ENCODE measurements at places on chromosomes 3 and 15.

GRCh38 chr3:184328516-184328915 is 8.9 kb upstream of the FAM131A start:
- no peaks in the 10 kb centered on the region for H3K27me3 ChIP-seq
- H3K27ac ChIP-seq, result no peak overlapping the region
- no peak overlapping the region for H3K4me3 ChIP-seq
- H3K4me1 ChIP-seq, result no peaks in the 10 kb centered on the region
- H3K36me3 ChIP-seq, result peaks cover 97% of the 10 kb centered on the region

- H3K27ac ChIP-seq, result no peak overlapping the region
- no peak overlapping the region for H3K4me3 ChIP-seq
- no peak for DNase-seq
- no peaks in the 10 kb centered on the region for H3K36me3 ChIP-seq
Measured at GRCh38 chr3:145219355-145220235, 941.4 kb downstream of the PLOD2 start.

GRCh38 chr3:131223373-131224289 is 157.9 kb upstream of the NUDT16 start:
- no peak for DNase-seq
- no peak overlapping the region for H3K27ac ChIP-seq
- no peaks in the 10 kb centered on the region for H3K4me1 ChIP-seq
- H3K4me3 ChIP-seq, result no peak overlapping the region

GRCh38 chr3:181797431-181797830 is 85.7 kb downstream of the SOX2 start:
- H3K4me1 ChIP-seq, result no peaks in the 10 kb centered on the region
- DNase-seq, result no peak
- no peaks in the 10 kb centered on the region for H3K27me3 ChIP-seq
- no peak overlapping the region for H3K27ac ChIP-seq
- H3K36me3 ChIP-seq, result no peaks in the 10 kb centered on the region

DNA sequence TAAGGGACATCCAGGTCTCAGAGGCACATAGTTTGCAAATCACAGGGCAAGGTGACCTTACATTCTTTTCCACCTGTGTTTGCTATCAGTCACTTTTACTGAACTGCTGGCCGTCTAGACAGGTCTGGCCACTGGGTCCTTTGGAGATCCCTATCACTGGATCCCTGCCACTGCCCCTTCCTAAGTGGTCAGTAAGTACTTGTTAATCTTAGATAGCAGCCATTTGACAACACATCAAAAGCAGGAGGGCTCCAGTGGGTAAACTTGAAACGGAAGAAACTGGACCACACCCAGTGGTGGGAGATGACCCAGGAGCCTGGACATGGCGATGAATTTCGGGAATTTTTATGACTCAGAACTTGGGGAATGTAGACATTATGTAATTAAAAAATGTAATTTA is 28.9 kb upstream of the RASGRP1 start:
- no peaks in the 10 kb centered on the region for H3K36me3 ChIP-seq
- H3K27ac ChIP-seq, result no peak overlapping the region
- H3K27me3 ChIP-seq, result no peaks in the 10 kb centered on the region

DNA sequence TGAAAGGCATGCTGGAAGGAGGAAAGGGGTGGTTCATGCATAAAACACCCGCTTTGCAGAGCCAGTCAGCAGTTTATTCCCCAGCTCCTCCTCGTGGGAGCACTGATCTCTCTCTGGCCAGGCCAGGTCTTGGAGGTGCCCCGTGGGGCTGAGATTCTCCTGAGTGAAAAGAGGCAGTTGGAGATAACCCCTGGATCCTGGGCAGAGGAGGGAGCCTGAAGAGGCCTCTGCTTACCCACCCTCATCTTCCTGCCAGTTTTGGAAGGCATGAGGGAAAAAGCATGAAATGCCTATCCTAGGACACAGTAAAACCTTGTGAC is 108.3 kb downstream of the SEMA5B start:
- no peaks in the 10 kb centered on the region for H3K36me3 ChIP-seq
- H3K4me3 ChIP-seq, result no peak overlapping the region
- peaks cover 4% of the 10 kb centered on the region for H3K27me3 ChIP-seq

DNA sequence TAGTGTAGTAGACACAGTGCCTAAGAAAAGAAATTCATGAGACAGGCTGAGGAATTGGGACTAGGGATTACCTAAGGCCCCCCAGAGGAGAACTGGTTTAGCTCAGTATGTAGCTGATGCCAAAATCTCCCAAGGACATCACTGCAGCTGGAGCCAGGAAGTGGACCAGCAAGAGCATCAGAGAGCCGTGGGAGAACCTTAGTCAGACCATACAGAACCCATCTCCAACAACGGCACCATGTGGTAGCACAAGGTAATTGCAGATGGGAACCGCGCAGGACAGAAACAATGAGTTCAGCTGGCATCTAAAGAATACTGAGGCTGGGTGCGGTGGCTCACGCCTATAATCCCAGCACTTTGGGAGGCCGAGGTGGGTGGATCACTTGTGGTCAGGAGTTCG is 81.7 kb downstream of the WNT5A start:
- H3K27ac ChIP-seq, result no peak overlapping the region
- H3K36me3 ChIP-seq, result no peaks in the 10 kb centered on the region
- no peaks in the 10 kb centered on the region for H3K27me3 ChIP-seq
- H3K4me3 ChIP-seq, result no peak overlapping the region
- no peak for DNase-seq

DNA sequence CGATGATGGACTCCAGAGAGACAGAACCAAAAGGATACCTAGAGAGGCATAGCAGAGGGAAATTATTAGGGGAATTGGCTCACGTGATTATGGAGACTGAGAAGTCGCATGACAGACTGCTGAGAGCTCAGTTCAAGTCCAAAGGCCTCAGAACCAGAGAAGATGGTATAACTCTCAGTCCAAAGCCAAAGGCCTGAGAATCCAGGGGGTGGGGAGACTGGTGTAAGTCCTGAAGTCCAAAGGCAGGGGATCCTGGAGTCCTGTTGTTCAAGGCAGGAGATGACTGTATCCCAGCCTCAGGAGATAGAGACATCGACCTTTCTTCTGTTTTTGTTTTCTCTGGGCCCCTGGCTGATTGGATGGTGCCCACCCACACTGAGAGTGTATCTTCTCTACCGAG is 1.2 kb upstream of the KLHL6 start:
- peak overlapping the region; percentile 78 for H3K27ac ChIP-seq
- H3K4me1 ChIP-seq, result peaks cover 8% of the 10 kb centered on the region
- H3K36me3 ChIP-seq, result no peaks in the 10 kb centered on the region
- DNase-seq, result no peak

GRCh38 chr15:38781196-38781595 is 216.6 kb upstream of the RASGRP1 start:
- H3K27me3 ChIP-seq, result no peaks in the 10 kb centered on the region
- H3K4me1 ChIP-seq, result no peaks in the 10 kb centered on the region
- no peak for DNase-seq
- no peak overlapping the region for H3K4me3 ChIP-seq
- H3K36me3 ChIP-seq, result no peaks in the 10 kb centered on the region

Data from naive thymus-derived CD4-positive, alpha-beta T cell (primary cell).